ENCODE measurements at places on chromosomes 1 and 21.

DNA sequence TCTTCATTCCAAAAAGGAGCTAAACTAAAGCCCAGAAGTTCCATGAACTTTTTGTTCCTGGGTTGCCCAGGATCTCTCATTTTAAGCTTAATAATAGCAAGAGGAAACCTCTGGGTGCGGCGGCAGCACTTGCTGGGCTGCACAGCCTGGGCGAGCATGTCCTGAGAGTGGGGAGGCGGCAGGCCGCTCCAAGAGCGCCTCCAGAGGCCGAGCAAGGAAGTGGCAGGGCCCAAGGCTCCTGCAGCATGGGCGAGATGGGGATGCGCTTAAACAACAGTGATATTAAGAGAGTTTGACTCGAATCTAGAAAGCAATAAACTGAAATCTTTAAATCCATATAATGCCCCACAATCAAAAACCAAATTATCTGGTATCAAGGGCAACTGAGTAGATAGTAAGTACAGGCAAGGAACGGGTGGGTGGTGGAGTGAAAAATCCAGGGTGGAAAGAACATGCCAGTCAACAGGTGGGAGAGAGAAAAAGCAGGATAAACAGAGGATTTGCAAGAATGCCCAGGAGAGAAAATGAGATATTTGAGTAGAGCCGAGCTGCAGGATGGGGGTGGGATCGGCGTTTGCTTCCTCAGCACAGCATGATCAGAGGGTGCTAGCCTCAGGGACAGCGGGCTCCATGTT is 14.1 kb upstream of the TNR start:
- no peak for DNase-seq

- DNase-seq = no peak
Observed at GRCh38 chr1:243748706-243749283, 101.2 kb downstream of the AKT3 start.

DNA sequence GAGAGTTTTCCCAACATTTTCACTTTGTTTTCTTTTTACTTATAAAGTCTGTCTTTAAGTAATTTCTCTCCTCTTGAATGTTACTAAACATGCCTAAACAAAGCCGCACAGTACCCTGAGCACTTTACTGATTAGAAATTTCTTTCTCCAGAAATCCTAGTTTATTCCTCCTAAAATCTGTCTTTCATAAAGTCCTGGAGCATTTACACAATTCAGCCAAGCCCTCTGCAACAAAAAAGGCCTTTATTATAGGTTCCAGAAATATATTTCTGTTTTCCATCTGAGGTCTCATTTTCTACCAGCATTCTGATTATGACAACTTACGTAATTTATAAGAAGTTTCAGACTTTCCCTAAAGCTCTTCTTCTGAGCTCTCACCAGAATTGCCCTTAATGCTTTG is 549.5 kb upstream of the OLFM3 start:
- no peak for DNase-seq

DNA sequence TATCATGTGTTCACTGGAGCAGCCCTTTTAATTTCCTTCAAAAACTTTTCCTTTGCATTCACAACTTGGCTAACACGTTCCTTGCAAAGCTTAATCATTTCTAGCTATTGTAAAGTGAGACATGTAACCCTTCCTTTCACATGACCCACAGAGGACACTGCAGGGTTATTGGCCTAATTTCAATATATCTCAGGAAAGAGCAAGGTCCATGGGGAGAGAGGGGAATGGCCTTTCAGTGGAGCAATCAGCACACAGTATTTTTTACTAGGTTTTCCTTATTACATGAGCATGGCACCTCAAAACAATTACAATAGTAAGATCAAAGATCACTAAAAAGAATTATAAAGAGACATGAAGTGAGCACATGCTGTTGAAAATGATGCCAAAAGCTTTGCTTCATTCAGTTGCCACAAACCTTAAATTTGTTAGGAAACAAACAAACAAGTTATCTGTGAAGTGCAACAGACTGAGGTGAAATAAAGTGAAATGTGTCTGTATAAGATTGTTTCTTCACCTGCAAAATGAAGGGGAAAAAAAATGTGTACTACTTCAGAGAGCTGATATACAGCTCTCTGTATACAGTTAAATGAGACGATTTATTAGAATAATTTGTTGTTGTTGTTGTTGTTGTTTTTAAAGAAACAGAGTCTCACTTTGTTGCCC is 61.5 kb downstream of the EIF4G3 start:
- DNase-seq = no peak

DNA sequence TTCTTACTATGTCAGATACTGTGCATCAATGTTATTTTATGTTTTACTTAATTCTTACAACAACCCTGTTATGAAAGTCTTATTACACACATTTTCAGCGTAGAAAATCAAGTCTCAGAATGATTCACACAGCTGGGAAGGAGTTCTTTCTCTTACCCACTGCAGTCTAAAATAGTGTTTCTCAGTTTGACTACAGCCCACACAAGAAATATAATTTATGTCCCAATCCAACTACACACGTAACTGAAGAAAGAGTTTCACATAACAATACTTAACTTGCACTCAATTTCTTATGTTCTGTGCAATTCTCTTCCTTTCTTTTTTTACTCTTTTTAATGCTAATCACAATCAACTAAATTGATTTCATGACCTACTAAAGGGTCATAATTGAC is 252.8 kb upstream of the ADGRL2 start:
- no peak for DNase-seq

DNA sequence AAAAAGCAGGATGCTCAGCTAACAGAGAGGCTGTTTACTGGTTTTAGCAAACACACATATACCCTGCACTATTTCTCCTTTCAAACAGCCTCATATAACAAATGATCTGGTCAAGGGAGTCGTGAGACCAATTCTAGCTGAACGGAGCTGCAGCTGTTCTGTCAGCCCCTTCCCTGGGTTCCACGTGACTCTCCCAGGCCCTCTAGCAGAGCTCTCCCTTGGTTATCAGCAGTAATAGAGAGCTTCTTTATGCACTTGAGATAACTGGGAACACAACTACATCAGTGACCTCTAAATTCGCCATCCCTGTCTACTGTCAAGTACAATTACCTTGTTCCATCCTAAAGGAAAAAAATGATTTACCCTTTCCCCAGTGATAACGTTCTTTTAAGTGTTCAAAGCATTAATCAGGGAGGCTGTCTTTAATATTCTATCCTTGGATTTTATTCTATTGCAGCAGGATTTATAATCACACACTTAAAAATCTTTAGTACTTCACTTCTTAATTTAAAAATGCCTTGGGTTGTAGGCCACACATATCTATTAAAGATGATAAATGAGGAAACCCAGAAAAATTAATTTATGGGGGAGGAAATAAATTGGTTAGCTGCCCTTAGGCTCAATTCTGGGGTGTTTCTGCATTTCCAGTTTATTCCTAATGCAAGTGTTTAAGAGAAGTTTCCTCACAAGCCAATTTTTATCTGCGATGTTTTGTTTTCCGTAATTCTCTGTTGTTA is 28.2 kb downstream of the PTGER3 start:
- no peak for DNase-seq

- DNase-seq = no peak
Observed at GRCh38 chr1:156499842-156500542, 583 bp downstream of the MEF2D start.

DNA sequence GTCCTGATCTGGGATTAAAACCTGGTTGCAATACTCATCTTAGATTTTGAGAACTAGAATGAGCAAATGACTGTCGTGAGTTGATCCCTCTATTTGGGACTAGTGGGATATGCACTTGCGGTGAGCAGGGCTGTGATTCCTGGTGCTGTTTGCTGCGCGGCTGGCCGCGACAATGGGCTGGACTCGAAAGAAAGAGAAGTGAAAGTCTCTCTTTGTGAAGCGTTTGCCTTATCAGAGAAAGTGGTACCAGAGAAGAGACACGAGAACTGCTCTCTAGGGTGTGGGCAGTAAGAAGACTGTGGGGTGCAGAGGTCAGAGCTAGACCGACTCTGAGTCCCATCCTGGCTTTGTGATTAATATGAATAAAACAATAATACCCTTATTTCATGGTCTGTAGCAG is 8.6 kb downstream of the ST6GALNAC3 start:
- DNase-seq = no peak

GRCh38 chr1:46931151-46931550 is 10.1 kb downstream of the CYP4A11 start:
- DNase-seq = no peak

DNA sequence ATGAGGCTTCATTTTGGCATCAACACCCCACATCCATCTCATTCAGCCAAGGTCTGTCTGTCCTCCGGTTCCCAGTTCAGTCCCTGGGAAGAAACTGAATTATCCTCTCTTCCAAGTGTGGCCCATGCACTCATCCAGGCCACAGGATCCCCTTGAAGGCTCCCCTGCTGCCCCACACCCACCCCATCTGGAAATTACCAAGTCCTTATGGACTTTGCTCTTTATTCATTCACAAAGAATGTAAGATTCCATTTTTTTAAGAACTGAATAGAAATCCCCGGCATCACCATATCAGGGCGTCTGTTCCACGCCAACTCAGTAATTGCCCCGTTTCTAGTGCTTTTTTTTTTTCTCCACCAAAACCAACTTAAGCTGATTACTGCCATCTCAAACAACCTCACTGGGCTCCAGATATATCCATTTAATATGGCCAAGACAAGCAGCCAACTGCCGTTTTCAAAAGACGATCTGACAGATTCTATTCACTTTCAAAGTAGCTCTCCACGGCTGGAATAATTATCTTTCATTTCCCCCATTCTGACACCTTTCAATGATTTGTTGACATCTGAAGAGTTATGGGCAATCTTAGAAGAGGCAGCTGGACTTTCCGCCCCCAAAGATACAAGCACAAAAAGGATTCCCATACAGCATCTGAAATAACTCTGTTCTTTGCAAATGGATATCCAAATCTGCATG is 55.9 kb downstream of the OLIG1 start:
- no peak for DNase-seq

GRCh38 chr1:118306851-118307250 is 121.8 kb upstream of the SPAG17 start:
- DNase-seq = no peak

DNA sequence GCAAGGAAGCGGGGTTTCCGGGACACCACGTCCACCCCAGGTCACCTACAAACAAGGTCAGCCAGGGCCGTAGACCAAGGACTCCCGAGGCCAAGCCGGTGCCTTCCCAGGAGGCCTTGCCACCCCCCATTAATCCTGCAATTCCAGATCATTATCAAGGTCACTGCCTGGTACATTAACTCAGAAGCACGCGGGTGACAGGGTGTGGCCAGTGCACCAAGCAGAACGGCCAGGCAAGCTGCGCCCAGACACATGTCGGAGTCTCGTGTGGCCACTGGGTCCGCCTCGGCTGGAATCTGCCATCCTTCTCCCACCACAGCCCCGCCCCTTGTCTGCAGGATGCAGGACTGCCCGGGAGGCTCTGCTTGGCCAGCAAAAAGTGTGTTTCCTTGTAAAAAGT is 144.7 kb downstream of the PRDM16 start:
- no peak for DNase-seq

GRCh38 chr21:31489726-31490125 is 145.7 kb upstream of the TIAM1 start:
- no peak for DNase-seq

- no peak for DNase-seq
Observed at GRCh38 chr1:150793221-150793620, 14.8 kb downstream of the CTSK start.

DNA sequence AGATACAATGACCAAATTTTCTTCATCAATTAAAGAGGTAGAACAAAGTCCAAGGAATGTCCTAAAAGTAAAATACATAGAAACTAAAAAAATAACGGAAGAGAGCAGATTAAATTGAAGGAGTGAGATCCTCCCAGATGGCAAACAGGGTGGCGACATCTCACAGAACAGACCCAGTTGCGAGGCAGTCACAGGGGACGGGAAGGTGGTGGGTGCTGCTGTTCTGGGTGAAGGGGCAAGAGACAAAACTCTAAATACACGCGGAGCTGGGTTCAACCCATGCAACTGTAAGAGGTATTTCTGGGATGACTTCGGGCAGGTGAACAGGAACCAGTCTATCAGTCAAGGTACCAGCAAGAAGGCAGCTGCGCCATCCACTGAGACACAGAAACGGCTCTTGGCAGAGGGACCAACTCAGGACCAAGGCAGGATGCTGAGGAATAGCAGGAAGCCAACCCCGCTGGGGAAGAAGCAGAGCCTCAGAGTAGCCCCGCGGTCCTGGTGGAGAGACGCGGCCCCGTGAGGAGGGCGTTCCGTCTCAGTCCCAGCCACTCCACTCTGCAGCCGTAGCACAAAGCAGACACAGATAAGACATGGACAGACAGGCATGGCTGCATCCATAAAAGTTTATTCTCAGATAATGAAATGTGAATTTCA is 32.2 kb downstream of the WDR4 start:
- DNase-seq = no peak

DNA sequence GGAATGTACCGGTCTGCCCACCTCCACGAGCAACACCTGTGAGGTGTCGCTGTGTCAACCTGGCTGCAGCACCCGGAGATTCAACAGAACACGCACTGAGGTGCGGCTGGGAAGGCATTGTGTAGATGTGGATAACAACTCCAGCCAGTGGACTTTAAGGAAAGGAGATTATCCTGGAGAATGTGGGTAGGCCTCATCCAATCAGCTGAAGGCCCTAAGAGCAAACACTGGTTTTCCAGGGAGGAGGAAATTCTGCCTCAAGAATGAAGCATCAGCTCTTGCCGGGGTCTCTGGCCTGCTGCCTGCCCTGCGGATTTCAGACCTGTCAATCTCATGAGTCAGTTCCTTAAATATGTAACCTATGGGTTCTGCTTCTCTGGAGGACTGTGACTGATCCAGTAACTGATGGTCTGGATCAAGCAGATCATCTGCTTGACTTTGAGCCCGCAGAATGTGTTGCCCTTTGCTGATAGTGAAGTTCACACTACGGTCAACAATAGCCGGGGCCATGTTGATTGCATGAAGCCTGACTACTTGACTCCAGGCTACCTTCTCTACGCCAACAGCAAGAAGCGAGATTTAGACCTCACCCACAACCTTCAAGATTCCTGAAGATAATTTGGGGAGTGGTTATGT is 15.9 kb upstream of the PRDM15 start:
- no peak for DNase-seq

DNA sequence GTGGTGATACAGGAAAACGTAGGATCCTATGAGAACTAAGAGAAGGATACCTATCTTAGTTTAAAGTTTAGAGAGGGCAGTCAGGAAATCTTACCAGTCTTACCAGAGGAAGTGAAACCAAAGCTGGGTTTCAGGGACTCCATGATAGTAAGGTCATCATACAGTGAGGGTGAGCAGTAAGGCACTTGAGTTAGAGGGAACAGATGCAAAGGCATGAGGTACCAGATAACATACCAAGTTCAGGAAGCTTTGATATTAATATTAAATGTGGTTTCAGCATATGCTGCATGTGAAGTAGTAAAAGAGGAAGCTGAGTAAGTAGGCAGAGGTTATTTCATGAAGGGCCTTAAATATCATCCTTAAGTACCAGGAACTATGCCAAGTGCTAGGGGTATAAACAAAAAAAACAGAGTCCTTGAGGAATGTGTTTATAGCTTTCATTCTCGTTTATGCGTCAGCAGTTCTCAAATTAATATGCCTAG is 16.9 kb downstream of the ATG4C start:
- DNase-seq = no peak

- no peak for DNase-seq
Observed at GRCh38 chr1:116396769-116397168, 23.7 kb downstream of the ATP1A1 start.
